ENCODE measurements at places on chromosomes 1 and 21.

GRCh38 chr21:36465478-36465877 lies 14.4 kb downstream of the CLDN14 start:
- no peak for DNase-seq

DNA sequence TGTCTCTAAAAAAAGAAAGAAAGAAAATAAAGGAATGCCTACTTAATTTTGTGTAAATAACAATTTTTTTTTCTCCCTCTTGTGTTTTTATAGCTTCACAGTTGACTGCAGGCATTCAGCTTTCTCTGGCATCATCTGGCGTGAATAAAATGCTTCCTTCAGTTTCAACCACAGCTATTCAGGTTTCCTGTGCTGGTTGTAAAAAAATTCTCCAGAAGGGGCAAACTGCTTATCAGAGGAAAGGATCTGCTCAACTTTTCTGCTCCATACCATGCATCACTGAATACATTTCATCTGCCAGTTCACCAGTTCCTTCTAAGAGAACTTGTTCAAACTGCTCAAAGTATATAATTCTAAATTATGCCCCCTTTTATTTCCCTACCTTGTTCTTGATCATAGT lies 18.0 kb downstream of the ZMYM1 start:
- no peak for DNase-seq

- DNase-seq, result peak; percentile 93
Observed at GRCh38 chr1:212455803-212456528, 23.2 kb downstream of the NENF start.

DNA sequence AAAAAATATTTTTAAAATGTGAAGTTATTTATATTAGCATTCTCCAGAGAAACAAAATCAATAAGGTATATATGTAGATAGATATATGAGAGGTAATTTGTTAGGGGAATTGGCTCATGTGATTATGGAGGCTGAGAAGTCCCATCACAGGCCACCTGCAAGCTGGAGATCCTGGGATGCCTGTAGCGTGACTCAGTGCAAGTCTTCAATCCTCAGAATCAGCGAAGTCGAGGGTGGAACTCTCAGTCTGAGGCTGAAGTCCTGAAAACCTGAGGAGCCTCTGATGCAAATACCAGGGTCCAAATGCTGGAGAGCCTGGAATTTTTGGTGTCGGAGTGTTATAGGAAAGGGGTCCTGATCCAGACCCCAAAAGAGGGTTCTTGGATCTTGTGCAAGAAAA lies 658.5 kb downstream of the USP25 start:
- no peak for DNase-seq

DNA sequence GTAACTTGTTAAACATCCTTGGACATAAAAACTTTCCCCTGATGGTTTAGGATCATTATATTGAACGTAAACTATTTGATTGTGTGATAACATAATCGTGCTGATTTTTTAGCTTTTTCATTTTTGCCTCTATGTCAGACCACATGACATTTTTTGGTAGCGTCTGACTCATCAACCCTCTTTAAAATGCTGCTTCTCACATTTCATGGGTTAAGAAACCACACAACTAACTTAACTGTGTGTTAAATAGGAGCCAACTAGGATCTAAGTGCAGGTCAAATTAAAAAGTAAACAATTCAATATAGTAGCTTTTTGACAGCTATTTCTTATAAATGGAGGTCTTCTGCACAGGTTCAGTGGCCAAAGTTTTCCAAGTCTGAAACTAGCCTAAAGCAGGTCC lies 9.8 kb downstream of the BTG3 start:
- no peak for DNase-seq

DNA sequence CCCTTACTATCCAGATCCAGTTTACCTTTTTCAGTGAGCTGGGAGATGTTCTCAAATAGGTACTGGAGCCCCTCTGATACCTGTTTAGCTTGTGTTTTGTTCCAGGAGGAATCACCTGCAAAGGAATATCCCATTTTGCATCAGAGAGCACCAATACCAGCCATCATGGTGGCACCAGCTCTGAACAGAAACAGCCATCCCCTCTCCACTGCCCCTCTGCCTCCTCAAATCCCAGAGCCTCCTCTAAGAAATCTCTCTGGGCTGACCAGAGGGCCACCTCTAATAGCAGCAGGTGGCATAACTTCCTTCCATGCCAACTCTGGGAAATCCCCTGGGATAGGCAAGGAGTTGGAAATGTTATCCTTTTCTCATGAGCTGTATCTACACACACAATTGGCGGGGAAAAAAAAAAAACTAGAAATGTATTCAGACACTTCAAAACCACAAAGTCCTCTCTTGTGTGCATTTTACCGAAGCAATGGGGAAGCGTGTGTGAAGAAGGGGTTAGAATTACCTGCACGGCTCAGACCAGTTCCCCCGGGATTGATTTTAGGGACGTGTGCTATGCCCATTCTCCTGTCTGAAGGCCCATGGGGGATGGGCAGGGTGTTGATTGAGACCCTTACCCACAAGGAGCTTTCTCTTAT lies 2.4 kb downstream of the PGLYRP4 start:
- no peak for DNase-seq

- DNase-seq, result no peak
Observed at GRCh38 chr1:203627398-203627797, 766 bp downstream of the ATP2B4 start.
